ENCODE measurements at places on chromosomes 1 and 21. TPM values are rescaled to one million over a fixed set of nuclear protein-coding genes. Genes with fewer than 3 reads are reported as not detected.
A peak's percentile ranks its signal among the peaks of the same experiment; 100 is the strongest.

The MR1 gene
- total RNA-seq, result 16.2 TPM

The SPRR3 gene
- total RNA-seq, result not detected

The KLF17 gene
- total RNA-seq, result not detected

The SLX9 gene
- 7.7 TPM for total RNA-seq

The PTPN14 gene
- total RNA-seq, result 0.03 TPM

The HES3 gene
- total RNA-seq, result not detected

DNA sequence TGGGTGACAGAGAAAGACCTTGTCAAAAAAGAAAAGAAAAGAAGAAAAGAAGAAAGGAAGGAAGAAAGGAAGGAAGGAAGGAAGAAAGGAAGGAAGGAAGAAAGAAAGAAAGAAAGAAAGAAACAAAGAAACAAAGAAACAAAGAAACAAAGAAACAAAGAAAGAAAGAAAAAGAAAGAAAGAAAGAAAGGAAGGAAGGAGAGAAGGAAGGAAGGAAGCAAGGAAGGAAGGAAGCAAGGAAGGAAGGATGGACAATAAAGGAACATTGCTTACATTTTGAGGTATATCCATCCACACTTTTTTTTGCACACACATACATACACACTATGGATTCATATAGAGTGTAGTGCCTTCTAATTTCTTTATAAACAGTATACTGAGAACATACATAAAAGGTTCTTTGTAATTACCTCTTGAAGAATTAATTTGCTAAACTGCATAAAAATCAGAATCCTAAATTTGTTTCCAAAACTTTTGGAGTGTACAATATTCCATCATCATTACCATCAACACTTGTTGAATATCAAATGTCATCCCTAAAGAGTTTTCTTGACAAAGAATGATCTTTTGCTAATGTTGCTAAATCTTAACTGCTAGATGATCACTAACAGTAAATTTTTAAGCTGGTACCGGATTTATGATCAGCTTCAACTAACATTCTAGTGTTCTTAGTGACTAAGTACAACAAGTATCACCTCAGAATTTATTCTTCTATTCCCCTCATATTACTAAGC lies 11.4 kb upstream of the GADD45A start:
- DNase-seq, result no peak
- H3K27ac ChIP-seq, result no peak overlapping the region
- peaks cover 9% of the 10 kb centered on the region for H3K27me3 ChIP-seq
- H3K4me1 ChIP-seq, result peaks cover 11% of the 10 kb centered on the region
- no peaks in the 10 kb centered on the region for H3K36me3 ChIP-seq

- no peaks in the 10 kb centered on the region for H3K27me3 ChIP-seq
- no peak overlapping the region for H3K4me3 ChIP-seq
- no peaks in the 10 kb centered on the region for H3K4me1 ChIP-seq
- H3K27ac ChIP-seq, result no peak overlapping the region
- H3K36me3 ChIP-seq, result no peaks in the 10 kb centered on the region
Measured at GRCh38 chr1:162663086-162663485, 30.8 kb downstream of the DDR2 start.

DNA sequence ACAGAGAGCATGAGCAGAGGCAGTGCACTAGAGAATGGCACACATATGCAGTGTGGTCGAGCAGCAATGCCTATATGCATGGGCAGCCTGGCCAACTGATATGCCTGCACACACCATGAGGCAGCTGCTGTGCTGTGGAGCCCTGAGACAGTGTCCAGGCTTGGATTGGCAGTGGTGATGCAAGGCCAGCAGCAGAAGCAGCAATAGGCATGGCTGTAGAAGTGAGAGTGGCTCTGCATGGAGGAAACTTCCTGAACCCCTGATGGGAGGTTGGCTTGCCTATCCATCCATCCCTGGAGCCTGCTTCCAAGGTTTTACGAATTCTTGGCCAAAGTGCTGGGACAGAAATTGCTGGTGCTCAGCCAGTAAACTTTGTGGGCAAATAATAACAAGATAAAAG lies 89.7 kb downstream of the DIRAS3 start:
- no peaks in the 10 kb centered on the region for H3K36me3 ChIP-seq
- no peak overlapping the region for H3K27ac ChIP-seq

- no peak overlapping the region for H3K27ac ChIP-seq
- no peak overlapping the region for H3K4me3 ChIP-seq
- no peaks in the 10 kb centered on the region for H3K4me1 ChIP-seq
- no peak for DNase-seq
- H3K27me3 ChIP-seq, result no peaks in the 10 kb centered on the region
Measured at GRCh38 chr1:152836870-152837269, 5.8 kb upstream of the LCE6A start.

DNA sequence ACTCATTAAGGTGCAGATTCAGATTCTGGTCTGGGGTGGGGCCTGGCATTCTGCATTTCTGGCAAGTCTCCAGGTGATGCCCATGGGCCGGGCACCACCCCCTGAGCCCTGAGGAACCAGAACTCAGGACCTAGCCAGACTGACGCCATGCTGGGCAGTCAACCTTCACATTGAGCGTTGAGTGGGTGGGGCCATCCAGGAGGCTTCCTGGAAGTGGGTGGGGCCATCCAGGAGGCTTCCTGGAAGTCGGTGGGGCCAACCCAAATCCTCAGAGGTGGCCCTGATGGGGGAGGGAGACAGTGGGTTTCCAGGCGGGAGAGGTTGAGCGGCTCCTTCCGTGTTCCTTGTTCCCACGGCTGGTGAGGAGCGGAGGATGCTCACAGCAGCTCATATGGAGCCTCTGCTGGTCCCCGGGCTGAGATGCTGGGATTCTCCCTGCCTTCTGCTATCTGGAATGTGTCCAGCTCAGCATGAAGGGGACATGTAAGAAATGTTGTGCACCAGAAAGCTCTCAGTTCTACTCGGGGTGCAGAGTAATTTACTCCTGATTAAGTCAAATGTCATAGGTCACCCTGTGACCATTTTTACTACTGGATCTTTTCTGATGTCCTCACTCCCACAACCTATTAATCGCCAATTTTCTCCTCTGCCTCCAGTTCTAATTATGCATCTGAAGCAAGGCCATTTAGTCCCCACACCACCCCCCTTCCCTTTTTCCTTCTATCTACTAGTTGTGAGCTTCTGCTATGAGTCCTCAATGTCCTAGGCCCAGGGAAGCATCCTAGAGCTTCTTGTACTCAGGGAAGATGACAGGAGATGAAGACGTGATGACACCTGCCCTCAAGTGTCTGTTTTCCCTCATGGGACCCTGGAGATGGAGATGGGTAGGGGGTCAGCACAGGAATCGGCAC lies 435.4 kb downstream of the PTPRU start:
- H3K4me1 ChIP-seq, result no peaks in the 10 kb centered on the region
- DNase-seq, result no peak
- no peak overlapping the region for H3K4me3 ChIP-seq
- H3K36me3 ChIP-seq, result no peaks in the 10 kb centered on the region
- H3K27ac ChIP-seq, result no peak overlapping the region
- peaks cover 6% of the 10 kb centered on the region for H3K27me3 ChIP-seq

DNA sequence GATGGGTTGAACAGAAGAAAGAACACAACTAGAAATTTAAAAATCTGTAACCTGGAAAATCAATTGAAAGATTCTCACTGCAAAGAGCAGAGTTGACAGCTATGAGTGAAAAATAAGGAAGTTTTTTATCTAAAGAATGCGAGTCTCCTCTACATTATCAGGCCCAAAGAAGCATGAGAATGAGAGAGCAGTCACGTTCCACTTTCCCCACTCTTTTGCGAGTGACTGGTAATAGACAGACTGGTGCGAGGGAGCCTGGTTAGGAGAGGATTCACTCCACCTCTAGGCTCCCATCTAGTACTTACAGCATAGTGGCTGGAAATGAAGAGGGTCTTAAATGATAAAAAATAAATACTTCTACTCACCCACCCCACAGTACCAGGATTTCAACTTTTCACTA lies 52.0 kb downstream of the PRDX6 start:
- H3K27ac ChIP-seq, result no peak overlapping the region
- no peak overlapping the region for H3K4me3 ChIP-seq
- H3K27me3 ChIP-seq, result no peaks in the 10 kb centered on the region
- peaks cover 5% of the 10 kb centered on the region for H3K4me1 ChIP-seq

DNA sequence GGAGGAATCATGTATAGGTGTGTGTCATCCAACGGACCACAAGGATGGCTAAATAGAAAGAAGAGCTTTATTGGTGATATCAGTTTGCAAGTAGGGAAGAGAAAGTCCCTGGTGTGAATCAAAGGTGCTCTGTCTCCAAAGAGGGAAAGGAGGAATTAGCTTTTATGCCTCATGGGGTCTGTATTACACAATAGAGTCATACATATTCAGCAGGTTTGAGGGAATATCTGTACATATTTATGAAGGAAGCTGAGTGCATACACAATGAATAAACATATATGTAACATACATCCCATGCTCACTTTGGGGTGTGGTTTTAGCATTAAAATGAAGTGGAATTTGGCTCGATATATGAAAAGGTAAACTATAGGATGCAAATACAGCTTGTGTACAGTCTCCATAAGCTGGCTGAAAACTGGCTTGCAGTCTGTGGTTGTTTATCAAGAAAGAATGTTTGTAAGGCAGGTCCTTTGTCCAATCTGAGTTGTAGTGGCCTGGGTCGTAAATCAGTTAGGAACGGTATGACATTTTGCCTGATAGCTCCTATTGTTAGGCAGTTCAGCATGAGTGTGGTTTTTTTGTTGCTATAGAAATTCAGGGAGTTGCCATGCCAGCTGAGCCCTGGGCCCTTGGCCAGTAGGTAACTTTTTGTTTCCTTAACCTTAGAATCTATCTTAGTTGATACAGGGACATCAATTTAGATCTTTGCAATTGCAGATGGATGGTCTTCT lies 198.0 kb upstream of the ZP4 start:
- no peaks in the 10 kb centered on the region for H3K4me1 ChIP-seq
- H3K27ac ChIP-seq, result no peak overlapping the region
- H3K4me3 ChIP-seq, result no peak overlapping the region
- no peaks in the 10 kb centered on the region for H3K36me3 ChIP-seq

DNA sequence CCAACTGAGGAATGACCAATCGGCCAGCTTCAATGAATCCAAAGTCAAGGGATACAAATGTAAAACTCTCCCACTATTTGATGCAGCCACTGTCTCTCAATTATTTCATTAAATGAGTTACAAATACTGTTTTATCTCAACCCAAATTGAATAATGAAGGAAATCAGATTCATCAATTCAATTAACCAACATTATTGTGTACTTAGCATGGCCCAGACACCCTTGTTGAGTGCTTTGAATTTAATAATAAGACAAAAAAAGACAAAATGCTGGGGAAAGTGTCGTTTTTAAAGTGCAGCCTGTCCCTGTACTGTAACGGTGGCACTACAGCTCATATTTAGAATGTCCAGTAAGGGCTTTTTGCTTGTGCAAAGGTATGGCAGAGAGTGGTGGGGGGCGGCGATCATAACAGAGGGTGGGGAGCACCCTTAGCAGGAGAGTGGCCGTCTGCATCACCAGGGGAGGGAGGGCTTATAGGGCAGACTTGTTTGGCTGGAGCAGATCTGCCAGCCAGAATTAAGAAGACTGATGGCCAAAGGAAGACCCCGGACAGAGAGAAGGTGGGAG lies 123.8 kb upstream of the GALNT2 start:
- no peak for DNase-seq
- no peaks in the 10 kb centered on the region for H3K4me1 ChIP-seq
- H3K4me3 ChIP-seq, result no peak overlapping the region
- peaks cover 5% of the 10 kb centered on the region for H3K27me3 ChIP-seq
- H3K27ac ChIP-seq, result no peak overlapping the region
- H3K36me3 ChIP-seq, result no peaks in the 10 kb centered on the region

- H3K36me3 ChIP-seq, result no peaks in the 10 kb centered on the region
- DNase-seq, result no peak
- H3K4me1 ChIP-seq, result no peaks in the 10 kb centered on the region
- no peak overlapping the region for H3K27ac ChIP-seq
- no peak overlapping the region for H3K4me3 ChIP-seq
Measured at GRCh38 chr1:83000286-83000685, 998.6 kb downstream of the TTLL7 start.

GRCh38 chr1:240797050-240797449 lies 185.1 kb upstream of the GREM2 start:
- H3K27me3 ChIP-seq, result no peaks in the 10 kb centered on the region
- no peak for DNase-seq
- no peaks in the 10 kb centered on the region for H3K4me1 ChIP-seq
- no peak overlapping the region for H3K4me3 ChIP-seq
- no peak overlapping the region for H3K27ac ChIP-seq
- no peaks in the 10 kb centered on the region for H3K36me3 ChIP-seq

GRCh38 chr21:31012133-31013089 lies 25.9 kb downstream of the KRTAP19-8 start:
- DNase-seq, result no peak
- no peaks in the 10 kb centered on the region for H3K27me3 ChIP-seq
- H3K27ac ChIP-seq, result peak overlapping the region; percentile 53
- H3K36me3 ChIP-seq, result no peaks in the 10 kb centered on the region
- peak overlapping the region; percentile 7 for H3K4me3 ChIP-seq

GRCh38 chr1:168187177-168187576 lies 8.4 kb downstream of the TIPRL start:
- no peak overlapping the region for H3K27ac ChIP-seq
- no peak overlapping the region for H3K4me3 ChIP-seq
- H3K4me1 ChIP-seq, result no peaks in the 10 kb centered on the region
- DNase-seq, result no peak
- H3K27me3 ChIP-seq, result no peaks in the 10 kb centered on the region

DNA sequence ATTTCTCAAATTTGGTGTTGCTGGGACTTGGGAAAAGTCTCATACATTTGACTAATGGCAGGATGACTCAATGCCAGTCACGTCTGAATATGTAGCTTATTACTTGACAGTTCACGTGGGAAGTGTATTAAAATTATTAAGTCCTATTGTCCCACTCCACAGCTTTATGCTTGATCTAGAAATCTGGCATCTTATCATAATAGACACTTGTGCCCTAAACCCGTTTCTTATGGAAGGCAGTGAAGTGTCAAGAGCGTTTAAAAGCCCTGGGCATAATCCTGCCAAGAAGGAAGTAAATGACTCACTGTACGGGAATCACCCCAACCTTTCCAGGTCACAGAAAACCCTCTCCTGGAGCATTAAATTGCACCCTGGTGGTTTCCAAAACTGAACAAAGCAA lies 207.4 kb downstream of the APP start:
- no peak for DNase-seq
- no peaks in the 10 kb centered on the region for H3K27me3 ChIP-seq
- no peak overlapping the region for H3K4me3 ChIP-seq
- H3K36me3 ChIP-seq, result no peaks in the 10 kb centered on the region
- no peaks in the 10 kb centered on the region for H3K4me1 ChIP-seq

GRCh38 chr1:231070758-231071444 lies 30.8 kb upstream of the FAM89A start:
- DNase-seq, result no peak
- no peaks in the 10 kb centered on the region for H3K4me1 ChIP-seq
- no peaks in the 10 kb centered on the region for H3K27me3 ChIP-seq
- no peak overlapping the region for H3K27ac ChIP-seq
- H3K4me3 ChIP-seq, result no peak overlapping the region

DNA sequence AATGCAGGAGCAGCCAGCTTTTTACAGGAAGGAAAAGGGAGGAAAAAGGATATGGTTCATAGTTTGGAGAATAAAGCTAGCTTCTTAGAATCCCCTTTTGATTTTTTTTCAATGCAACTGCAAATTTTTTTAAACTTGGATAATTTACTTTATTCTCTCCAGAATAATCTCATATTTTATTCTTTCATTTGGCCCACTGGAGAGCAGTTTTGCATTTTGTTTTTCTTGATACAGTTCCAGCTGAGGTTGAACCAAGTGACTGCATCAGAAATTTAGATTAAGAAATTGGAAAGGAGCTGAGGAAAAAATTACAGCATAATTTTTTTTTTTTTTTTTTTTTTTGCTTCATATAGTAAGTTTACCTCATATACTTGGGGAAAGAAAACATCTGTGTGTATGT lies 22.8 kb downstream of the GABPA start:
- H3K27ac ChIP-seq, result no peak overlapping the region
- no peaks in the 10 kb centered on the region for H3K4me1 ChIP-seq
- no peak for DNase-seq
- no peak overlapping the region for H3K4me3 ChIP-seq

GRCh38 chr1:224884361-224884801 lies 45.1 kb upstream of the DNAH14 start:
- H3K4me1 ChIP-seq, result no peaks in the 10 kb centered on the region
- no peak overlapping the region for H3K27ac ChIP-seq
- H3K36me3 ChIP-seq, result no peaks in the 10 kb centered on the region
- no peak overlapping the region for H3K4me3 ChIP-seq

Measured in CD4-positive, alpha-beta T cell (primary cell).